ENCODE measurements at places on chromosomes 12 and 14. TPM values are rescaled to one million over a fixed set of nuclear protein-coding genes. Genes with fewer than 3 reads are reported as not detected.

Gene HHIPL1
- total RNA-seq = not detected

Gene CATSPERB
- 0.46 TPM for total RNA-seq

Gene HSPA2
- 6.6 TPM for total RNA-seq

Gene AGAP2
- total RNA-seq = 29.0 TPM

Gene KRT83
- total RNA-seq = not detected

Gene SPTB
- total RNA-seq = 0.05 TPM

Gene KRT72
- not detected for total RNA-seq

Gene AMN1
- total RNA-seq = 1.8 TPM

Gene C1S
- total RNA-seq = 2.5 TPM

Gene LRCOL1
- not detected for total RNA-seq

Gene LBHD2
- total RNA-seq = not detected

Gene RIMBP2
- not detected for total RNA-seq

Gene KLHDC1
- 0.96 TPM for total RNA-seq

Gene COCH
- 1.9 TPM for total RNA-seq

Gene ASCL1
- total RNA-seq = not detected

Gene ANO4
- total RNA-seq = not detected

Gene MANSC4
- total RNA-seq = not detected

Gene CIDEB
- 24.7 TPM for total RNA-seq

Gene GLIPR1L1
- not detected for total RNA-seq

Gene CCDC177
- not detected for total RNA-seq

Gene C12orf50
- not detected for total RNA-seq

Gene KRT78
- total RNA-seq = not detected

Gene CLEC4D
- not detected for total RNA-seq

Gene KRT71
- not detected for total RNA-seq

Gene SIX1
- total RNA-seq = 0.48 TPM

Gene WDHD1
- total RNA-seq = 50.3 TPM

Gene KRT79
- total RNA-seq = not detected

All from activated T-helper 2 cell treated with anti-CD3 and anti-CD28 coated beads, Interferon-gamma antibody, Interleukin-2, Interleukin-4, amounts not matched to agents 10 μg/mL and 5 μg/mL and 100 μg/mL, durations not matched to agents 14 hours and 24 hours and 36 hours (primary cell).